NCI-H1092 (cell line): ENCODE measurements at places on chromosomes 2 and 18.

- DNase-seq = no peak
Measured at GRCh38 chr2:172147944-172148650, 45.4 kb upstream of the DLX2 start.

GRCh38 chr18:22282311-22283115 is 113.1 kb downstream of the GATA6 start:
- DNase-seq = no peak

GRCh38 chr2:42809819-42810120 is 17.4 kb upstream of the HAAO start:
- DNase-seq = peak; percentile 48

- no peak for DNase-seq
Measured at GRCh38 chr2:149915151-149915550, 327.6 kb upstream of the MMADHC start.

GRCh38 chr2:217919781-217920351 is 82.9 kb downstream of the TNS1 start:
- DNase-seq = no peak
